ENCODE measurements at places on chromosomes 1 and 21.

- no peak for DNase-seq
These were observed 2.1 kb upstream of the UBE2T start for GRCh38 chr1:202343652-202344349.

DNA sequence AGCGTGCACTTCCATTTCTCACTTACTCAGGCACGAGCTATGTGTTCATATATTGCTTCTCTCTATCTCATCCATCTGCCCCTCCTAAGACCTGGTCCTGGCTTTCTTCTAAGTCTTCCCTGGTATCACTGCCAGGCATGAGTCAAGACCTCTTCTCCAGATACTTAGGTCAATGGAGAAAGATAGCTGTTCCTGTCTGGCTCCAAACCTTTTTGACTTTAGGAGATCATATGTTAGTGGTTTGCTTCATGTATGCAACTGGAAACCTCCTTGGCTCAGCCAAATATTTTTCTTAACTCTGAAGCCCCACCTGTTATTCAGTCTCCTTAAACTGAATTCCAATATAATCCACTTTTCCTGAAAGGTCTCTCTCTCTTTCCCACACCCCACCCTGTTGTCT is 211.6 kb upstream of the PTBP2 start:
- DNase-seq: no peak

DNA sequence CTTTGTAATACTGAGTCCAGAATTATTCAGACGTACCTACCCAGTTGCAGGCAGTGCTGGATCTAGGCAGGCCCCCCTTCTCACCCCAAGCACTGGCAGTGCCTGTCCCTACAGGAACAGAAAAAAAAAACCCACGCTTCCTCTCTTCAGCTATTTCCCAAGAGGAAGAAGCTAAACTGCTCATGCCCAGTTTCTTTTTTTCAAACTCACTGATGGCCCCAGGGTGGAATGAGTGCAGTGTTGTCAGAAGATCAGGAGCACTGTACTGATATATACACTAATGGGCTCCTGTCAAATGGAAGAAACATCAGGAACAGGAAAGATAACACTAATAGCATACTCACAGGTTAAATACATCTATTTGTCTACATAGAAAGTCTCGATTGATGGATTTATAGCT is 28.2 kb upstream of the DOCK7 start:
- DNase-seq: no peak

DNA sequence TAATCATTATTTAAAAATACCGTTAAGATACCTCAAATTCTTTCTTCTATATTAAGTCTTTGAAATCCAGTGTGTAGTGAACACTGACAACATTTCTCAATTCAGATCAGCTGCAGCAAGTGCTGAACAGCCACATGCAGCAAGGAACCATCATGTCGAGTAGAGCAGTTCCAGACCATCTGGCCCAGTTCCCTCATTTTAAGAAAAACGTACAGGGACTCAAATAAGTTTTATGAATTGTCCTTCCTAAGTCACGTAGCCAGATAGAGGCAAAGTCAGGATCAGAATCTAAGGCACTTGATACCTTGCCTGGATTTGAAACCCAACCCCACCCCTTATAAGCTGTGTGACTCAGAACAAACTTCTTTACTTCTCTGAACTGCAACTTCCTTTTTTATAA is 132.4 kb downstream of the PROX1 start:
- no peak for DNase-seq

GRCh38 chr21:37547615-37548200 is 181.1 kb downstream of the DYRK1A start:
- no peak for DNase-seq

DNA sequence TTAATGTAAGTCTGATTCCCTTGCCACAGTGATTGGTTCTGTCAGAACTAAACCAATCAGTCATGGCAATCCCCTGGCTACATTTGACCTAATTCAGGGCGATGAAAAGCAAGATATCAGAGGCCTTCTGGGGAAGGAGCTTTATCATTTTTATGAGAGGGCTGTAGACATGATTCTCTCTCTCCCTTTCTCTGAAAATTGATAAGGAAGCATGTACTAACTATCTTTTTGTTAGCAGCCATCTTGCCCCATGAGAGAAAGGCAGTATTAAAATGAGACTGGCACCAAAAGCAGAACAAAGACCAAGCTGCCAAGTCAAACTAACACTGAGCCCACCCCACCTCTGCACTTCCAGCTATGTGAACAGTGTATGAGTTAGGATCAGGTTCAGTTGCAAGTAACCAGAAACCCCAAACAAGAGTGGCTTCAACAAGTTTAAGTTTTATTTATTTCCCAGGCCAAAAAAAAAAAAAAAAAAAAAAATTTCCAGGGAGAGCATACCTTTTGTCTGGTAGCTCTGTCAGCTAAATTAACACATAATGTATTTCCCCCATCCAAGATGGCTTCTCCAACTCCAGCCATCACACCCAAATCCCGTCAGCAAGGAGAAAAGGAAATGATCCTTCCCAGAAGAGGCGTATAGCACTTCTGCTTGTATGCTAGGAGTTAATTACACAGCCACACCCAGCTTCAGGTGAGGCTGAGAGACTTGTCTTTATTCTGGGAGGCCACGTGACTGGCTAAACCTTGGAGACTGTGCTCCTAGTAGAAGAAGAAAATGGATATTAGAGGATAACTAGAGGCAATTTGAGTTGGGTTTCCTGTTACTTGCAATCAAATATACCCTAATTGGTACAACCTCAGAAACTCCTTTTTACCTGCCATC is 105.8 kb upstream of the RALGPS2 start:
- DNase-seq: no peak

DNA sequence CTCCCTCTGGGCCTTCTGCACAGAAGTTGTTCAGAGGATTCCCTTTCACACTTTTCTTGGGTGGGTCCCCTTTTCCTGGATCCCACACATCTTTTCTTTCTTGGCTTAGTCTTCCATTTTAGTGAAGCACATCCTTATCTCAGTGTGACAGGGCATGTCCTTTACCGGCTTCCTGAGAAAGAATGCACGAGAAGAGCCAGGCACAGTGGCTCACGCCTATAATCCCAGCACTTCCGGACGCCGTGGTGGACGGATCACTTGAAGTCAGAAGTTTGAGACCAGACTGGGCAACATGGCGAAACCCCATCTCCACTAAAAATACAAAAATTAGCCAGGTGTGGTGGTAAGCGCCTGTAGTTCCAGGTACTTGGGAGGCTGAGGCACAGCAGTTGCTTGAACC is 22.1 kb upstream of the PSMB2 start:
- no peak for DNase-seq

DNA sequence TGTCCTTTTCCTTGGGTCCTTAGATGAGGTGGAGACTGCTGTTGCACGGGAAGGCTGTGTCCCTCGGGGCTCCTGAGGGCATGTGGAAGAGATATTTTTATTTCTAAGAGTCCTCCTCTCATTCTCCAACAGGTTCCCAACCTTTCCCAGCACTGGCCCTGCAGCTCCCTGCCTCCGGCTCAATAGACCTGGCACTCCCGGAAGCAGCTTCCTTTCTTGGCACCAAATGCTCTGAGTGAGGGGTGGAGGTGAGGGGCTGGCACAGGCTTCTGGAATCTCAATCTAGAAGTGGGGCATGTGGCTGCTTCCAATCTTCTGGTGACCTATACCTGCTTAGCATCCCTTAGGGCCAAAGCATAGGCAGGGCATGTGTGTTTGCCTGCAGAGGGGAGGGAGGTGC is 4.5 kb downstream of the ETV3L start:
- no peak for DNase-seq

- DNase-seq: peak; percentile 32
These were observed 7.9 kb downstream of the MYBPHL start for GRCh38 chr1:109298666-109299557.

DNA sequence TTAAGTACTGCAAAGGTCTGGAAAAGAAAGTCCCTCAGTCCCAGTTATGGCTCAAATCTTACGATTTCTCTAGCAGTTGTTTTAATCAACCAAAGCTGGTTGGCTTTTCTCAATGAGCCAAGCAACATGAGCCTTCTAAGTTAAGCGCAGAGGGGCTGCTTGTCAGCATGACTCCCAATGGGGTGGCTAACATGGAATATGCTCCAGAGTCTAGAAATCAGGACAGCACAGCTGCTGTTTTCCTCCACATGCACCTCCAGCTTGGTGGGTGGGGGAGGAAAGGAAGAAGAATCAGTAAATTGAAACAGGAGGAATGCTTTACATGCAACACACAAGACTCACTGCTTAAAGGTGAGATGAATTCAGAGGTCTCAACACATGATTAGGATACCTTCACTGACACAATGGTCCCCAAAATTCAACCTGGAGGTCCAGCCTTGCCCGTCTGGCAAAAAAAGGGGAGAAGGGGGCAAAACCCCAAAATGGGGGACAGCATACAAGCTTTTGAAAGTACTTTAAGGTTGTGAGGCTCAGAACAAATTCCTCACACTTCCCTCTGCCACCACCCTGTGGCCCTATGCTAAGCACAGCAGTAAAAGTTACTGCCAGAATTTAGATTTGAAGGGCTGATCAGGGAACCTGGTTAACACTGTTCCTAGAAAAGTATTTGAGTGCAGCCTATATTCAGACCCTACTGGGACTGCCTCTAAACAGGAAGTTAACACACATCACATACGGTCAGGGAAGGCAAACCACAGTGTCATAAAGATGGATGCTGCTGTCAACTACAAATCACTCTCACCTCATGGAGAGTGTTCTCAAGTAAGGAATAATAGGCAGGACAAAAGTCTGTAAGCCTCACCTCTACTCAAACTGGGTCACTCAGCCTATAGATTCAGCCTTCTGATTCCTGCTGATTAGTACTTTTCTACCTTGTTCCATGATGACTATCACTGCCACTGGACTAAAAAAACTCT is 2.6 kb downstream of the GATAD2B start:
- DNase-seq: no peak

GRCh38 chr1:9404117-9404914 is 111.6 kb downstream of the SPSB1 start:
- DNase-seq: no peak

All from COLO829 (cell line).